Osteocyte (in vitro differentiated cells): ENCODE measurements at places on chromosomes 3 and 15.

- no peak for DNase-seq
Measured at GRCh38 chr3:159322322-159322939, 520.6 kb downstream of the MFSD1 start.

DNA sequence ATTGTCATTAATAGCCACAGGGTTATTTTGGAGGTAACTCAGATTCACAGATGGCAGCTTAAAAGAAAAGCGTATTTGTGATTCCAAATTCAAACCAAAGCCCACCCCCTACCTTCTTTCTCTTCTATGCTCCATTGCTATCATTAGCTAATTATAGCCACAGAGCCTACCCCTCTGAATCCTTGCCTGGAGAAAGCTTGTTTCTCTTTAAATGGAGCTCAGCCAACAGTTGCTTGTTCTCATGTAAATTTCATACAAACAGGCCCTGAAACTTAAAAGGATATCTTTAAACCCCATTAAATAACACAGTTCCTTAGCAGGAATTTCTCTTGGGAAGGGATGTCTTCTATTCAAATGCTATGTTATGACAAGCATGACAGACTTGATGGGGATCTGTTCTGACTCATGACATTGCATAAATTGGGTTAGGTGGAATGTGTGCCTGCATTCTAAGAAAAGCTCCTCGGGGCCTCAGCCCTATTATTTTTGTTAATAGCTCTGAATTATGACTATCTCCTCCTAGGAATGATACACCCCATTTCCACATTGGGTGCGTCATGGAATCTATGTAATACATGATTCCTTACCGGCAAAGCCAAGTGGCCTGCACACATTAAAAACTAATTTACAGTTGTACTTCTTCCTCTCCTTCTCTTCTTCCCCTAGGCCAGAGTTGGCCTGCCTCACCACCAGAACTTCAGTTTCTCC lies 265.8 kb downstream of the TAFA4 start:
- DNase-seq, result no peak

- DNase-seq, result no peak
Measured at GRCh38 chr3:114451561-114452018, 157.8 kb downstream of the TIGIT start.

- no peak for DNase-seq
Measured at GRCh38 chr3:8301977-8302735, 199.5 kb upstream of the LMCD1 start.

DNA sequence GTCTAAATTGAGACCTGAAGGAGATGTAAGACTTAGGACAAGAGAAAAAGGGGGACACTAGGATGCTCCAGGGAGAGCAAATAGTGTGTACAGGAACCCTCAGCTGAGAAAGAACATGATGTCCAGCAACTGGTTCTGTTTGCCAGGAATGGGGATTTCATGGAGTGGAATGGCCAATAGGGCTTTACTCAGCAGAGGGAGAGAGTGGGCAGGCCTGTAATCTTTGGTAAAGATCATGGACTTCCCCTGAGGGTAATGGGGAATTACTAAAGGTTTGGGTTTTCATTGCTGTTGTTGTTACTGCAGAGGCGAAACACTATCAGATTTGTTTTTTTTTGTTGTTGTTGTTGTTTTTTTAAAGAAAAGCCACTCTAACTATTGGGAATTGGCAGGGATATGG lies 99.0 kb downstream of the SCN11A start:
- no peak for DNase-seq

GRCh38 chr3:108292905-108293328 lies 3.4 kb upstream of the HHLA2 start:
- DNase-seq, result no peak

DNA sequence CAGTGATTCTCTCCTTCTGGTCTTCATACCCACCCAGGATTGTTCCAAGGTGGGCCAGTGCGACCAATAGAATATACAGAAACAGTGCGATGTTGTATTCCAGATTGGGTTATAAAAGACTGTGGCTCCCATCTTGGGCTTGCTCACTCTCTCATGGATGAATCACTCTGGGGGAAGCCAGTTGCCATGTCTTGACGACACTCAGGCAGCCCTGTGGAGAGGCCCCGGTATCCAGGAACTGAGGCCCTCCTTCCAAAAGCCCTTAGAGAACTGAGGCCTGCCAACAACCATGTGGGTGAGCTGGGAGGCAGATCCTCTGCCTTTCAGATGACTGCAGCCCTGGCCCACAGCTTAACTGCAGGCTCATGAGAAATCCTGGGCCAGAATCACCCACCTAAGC lies 57.2 kb downstream of the SH3GL3 start:
- DNase-seq, result no peak
